OCI-M1 (cell line): ENCODE measurements at places on chromosomes 16 and 17.

- no peak for DNase-seq
Observed at GRCh38 chr17:19000531-19001325, 3.8 kb downstream of the FAM83G start.

GRCh38 chr17:58337600-58338453 lies 9.2 kb upstream of the TSPOAP1 start:
- DNase-seq: peak; percentile 97

DNA sequence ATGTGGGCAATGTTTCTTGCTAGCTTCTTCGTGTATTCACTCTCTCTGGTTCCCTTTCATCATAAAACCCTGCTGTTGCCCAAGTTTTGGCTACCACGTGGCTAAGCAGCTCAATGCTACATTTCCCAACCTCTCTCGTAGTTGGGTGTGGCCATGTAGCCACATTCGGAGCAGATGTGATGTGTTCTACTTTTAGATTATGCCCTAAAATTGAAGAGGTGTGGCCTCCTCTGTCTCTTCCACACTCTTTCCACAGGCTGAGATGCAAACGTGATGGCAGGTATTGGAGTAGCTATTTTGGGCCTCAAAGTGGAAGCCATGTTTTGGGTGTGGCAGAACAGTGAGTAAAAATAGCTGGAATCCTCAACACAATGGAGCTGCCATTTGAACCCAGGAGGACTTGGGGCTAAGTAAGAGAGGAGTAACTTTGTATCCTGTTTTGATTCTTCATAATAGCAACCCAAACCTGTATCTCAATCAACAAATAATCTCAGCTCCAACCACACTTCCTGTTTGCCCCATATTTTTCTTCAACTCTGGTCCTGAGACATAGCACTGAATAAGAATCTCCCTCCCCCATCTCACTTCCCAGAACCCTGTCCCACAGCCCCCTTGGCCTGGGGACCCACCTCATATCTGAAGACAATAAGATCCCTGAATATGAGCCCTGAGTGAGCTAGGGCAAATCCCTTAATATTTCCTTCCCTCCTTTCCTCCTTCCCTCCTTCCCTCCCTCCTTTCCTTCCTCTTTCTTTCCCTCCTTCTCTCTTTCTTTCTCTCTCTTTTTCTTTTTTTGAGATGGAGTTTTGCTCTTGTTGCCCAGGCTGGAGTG lies 4.0 kb downstream of the NUPR1 start:
- DNase-seq: peak; percentile 46

DNA sequence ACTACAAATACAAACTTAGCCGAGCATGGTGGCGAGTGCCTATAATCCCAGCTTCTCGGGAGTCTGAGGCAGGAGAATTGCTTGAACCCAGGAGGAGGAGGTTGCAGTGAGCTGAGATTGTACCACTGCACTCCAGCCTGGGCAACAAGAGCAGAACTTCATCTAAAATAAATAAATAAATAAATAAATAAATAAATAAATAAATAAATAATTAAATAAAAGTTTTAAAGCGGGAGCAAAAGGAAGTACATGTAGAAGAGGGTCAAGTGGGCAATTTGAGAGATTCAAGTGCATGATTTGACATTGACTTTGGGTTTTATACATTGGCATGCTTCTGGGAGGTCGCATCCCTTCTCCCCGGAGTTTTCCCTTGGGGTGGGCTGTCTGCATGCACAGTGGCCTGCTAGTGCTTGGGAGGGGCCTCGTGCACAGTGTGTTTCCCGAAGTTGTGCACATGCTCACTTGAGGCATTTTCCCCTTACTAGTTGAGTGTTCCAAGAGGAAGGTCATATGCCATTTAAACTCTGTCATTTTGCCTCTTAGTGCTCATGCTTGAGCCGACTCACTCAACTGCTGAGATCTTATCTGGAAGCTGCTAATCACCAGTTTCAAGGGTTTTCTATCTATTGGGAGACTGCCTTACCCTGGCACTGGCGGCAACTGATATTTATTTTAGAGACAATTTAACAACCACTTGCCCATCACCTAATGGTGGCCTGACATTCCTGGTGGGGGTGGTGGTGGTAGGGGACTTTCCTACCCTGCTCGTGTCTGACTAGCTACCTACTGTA lies 193.2 kb upstream of the MPHOSPH6 start:
- no peak for DNase-seq

DNA sequence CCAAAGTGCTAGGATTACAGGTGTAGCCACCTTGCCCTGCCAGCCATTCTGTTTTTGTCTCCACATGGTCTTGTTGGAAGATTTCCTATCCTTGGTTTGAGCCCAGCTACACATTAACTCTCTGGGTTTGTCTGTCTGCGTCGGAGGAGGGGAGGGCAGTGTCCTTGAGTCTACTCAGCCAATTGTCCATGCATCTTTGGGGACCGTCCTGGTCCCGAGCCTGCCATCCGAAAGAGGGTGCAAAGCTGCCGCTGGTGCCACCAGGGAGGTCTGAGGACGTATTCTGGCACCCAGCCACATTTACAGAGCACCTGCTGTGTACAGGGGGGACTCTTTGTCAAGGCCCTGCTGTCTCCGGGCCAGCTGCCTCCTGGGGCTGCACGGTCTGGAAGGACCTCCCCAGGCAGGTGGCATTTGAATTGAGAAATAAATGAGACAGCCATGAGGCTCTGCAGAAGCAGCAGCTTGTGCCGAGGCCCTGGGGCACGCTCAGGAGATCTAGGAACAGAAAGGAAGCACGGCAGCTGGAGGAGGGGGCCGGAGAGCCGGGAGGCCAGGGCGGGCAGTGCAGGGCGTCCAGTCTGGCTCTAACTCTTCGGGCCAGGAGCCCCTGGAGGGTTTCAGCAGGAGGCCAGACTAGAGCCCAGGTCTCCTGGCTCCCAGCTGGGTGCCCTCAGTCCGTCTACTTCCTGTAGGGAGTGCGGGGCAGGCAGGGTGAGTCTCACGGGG lies 1.5 kb downstream of the CYBA start:
- no peak for DNase-seq

- peak; percentile 65 for DNase-seq
Observed at GRCh38 chr16:4847774-4848587, 700 bp downstream of the UBN1 start.

GRCh38 chr17:8117367-8117979 lies 841 bp downstream of the ALOXE3 start:
- DNase-seq: no peak

GRCh38 chr17:1490643-1491442 lies 1.6 kb downstream of the MYO1C start:
- DNase-seq: peak; percentile 53

- no peak for DNase-seq
Observed at GRCh38 chr16:88052661-88053060, 101.4 kb downstream of the BANP start.

- no peak for DNase-seq
Observed at GRCh38 chr17:72382971-72383722, 262.3 kb downstream of the SOX9 start.

DNA sequence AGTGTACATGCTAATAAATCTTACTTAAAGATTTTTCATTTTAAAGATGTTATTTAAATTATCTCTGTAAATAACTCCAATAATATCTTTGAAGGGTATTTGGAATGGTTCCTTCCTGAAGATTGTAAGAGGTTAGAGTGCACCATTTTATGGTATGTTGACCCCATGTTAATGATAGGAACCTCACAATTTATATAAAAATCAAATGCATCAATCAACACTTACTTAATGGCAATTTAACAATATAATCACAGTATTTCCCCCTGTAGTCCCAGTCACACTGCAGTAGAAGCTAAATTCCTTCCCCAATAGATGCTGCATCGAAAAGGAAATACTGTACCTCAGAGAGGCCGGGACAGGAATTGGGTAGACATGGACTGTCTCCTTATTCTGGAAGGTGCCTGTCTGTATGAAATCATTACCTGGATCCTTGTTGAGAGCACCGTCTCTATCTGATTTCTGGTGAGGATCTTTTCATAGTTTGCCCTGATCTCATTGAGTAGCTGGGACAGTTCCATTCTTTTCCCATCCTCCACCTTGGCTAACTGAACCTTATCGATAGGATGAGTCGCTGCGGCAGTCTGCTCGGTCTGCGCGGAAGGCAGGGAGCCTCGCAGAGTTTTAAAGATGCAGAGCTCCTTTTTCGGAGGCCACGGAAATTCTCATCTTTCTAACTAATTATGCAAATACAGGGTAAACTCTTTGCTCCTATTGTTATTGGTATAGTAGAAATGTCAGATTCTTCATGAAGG lies at the start of gene KRT222:
Gene KRT222, minus strand, starts transcription at position 596 of the 752 bp plus-strand sequence. Its CDS starts 78 bp downstream, at position 518.
- DNase-seq: peak; percentile 52

- DNase-seq: no peak
Observed at GRCh38 chr17:50107790-50108414, 12.8 kb downstream of the PDK2 start.

DNA sequence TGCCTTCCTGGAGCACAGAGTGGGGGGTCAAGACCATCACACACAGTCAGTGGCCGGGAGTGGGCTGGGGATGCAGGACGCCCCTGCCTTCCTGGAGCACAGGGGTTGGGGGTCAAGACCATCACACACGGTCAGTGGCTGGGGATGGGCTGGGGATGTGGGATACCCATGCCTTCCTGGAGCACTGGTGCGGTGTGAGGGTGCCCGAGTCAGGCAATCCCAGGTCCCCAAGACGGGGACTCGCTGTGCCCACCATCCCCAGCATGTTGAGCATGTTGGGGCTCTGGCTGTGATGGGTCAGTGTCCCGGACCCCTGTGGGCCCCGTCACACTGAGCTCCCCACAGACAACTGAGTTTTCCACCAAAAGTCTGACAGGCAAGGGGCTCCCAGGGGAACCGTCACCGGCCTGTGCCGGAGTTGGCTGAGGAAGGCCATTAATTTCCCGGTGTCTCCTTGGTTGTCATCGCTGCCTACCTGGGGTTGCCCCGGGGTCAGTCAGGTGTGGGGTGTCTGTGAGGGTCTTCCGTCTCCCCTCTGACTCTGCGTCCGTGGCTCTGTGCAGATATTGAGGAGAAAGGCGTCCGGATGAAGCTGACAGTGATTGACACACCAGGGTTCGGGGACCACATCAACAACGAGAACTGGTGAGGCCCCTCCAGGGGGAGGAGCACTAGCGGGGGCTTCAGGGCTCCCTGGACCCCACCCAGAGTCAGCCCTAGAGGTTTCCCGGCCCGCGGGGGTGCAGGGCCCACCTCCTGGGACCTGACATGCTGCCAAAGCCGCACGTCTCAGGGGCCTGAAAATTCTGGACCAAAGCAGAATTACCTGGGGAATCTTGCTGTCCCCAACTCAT lies 347.1 kb downstream of the SEC14L1 start:
- no peak for DNase-seq

DNA sequence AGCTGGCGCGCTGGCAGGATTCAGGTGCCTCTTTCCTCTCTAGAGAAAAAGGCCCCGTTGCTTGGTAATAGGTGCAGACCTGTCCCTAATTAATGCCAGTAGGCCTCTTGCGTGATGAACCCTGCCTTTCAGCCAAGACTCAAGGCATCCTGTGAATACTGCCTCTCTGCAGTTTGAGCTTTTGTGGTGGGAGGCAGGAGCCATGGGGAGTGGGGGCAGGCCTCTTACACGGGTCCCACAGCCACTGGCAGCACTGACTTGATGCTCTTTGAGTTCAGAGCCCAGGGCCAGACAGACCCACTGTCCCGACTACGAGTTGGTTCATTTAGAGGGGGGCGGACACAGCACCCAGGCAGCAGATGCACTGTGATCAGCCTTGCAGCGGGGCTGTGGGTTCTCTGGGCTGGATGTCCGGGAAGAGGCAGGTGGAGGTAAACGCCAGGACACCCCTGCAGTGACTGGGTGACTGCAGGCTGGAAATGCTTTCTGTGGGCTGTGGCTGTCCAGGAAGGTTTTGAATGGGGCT lies 237.0 kb downstream of the SEC14L1 start:
- DNase-seq: no peak

- DNase-seq: peak; percentile 1
Observed at GRCh38 chr16:7492122-7492521, 159.5 kb downstream of the RBFOX1 start.
